B cell (primary cell): ENCODE measurements at places on chromosomes 6 and 20. TPM values are rescaled to one million over a fixed set of nuclear protein-coding genes. Genes with fewer than 3 reads are reported as not detected.

DNA sequence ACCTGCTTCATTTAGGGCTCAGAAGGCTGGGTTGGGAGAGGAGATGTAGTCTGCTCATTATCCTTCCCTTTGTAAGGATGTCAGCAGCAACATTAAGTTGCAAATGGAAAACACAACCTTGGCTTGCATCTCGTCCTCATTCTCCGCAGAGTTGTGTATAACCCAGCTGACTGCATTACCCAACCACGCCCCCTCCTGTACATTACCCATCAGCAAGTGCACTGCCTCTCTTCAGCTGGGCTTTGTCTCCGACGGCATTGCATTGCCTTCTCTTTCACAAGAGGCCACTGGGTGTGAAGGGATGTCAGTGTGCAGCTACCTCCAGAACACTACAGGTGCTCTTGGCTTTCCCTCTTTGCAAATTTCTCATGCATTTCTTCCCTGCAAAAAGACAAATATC is 128.7 kb upstream of the TSHZ2 start:
- DNase-seq, result no peak

DNA sequence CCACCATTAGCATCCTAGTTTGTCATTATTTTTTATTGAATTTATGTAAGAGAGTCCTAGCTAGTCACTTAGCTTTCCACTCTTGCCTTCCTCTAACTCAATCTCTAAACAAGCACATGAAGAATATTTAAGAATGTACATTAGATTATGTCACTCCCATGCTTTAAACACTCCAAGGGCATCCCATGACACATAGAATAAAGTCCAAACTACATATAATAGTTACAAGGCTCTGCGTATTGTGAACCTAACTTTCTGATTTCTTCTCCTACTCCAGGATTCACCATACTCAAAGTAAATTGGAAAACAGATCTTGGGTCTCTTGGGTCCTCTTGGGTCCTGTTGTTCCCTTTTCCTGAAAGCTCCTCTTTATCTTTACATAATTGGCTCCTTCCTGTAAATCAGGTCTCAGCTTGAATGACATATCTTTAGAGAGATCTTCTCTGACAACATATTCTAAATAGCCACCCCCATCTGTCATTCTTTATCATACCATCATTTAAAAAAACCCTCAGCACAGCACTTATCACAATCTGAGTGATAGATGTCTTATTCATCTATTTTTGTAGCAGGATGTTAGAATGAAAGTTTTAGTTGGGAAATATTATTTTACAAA is 1042.4 kb upstream of the FLRT3 start:
- no peak for DNase-seq

DNA sequence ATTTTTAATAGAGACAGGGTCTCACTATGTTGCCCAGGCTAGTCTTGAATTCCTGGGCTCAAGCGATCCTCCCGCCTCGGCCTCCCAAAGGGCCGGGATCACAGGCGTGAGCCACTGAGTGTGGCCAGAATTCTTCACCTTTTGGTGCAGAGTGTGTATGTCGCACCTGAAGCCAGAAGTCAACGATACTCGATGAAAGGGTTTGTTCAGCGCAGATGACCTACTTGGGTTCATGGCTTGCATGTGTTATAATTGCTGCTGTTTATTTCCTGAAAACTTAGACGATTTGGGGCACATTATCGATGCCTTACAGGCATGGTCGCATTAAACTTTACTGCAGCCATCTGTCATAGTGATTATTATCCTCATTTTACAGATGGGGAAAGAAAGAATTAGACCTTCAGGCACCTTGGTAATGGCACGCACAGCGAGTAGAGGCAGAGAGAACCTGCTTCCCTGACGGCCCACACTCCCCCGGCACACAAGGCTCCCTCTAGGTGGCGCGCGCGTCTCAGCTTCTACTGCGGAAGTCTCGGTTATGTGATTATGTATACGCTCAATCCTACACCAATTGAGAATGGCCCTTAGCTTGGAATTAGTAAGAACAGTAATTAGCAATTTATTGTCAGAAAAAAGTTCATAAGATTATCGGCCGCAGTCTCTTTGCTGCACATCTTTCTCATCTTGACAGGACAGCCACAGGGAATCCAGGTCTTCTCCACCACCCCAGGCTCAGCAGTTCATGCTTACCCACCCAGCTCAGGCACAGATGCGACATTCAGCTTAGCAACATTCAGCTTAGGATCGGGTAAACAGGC is 212.8 kb upstream of the PROKR2 start:
- peak; percentile 85 for DNase-seq

The NKAPL gene
- 0.52 and 0.66 TPM in 2 replicates for total RNA-seq

The LRRC1 gene
- total RNA-seq, result 8.9 and 12.1 TPM in 2 replicates
